ENCODE measurements at places on chromosomes 1 and 21.

- DNase-seq = no peak
Observed at GRCh38 chr1:182996816-182997215, 26.4 kb upstream of the LAMC1 start.

DNA sequence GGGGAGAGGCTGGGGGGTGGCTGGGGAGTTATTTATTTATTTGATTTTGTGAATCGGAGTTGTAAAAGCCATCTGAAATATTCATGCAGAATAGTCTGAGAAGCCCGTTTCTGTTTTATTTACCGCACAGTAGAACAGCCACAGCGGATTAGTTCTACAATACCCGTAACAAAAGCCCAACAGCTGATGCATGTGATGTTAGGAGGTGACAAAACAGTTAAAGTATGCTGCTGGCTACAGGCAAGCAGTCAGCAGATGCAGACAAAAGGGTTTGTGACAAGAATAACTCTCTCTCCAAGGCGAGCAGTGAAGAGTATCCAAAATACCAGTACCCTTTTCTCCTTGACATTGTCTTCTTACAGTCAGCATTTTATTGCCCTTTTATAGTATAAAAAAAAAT lies 42.0 kb downstream of the PROX1 start:
- no peak for DNase-seq

GRCh38 chr1:17405898-17406759 lies 33.3 kb downstream of the RCC2 start:
- no peak for DNase-seq

DNA sequence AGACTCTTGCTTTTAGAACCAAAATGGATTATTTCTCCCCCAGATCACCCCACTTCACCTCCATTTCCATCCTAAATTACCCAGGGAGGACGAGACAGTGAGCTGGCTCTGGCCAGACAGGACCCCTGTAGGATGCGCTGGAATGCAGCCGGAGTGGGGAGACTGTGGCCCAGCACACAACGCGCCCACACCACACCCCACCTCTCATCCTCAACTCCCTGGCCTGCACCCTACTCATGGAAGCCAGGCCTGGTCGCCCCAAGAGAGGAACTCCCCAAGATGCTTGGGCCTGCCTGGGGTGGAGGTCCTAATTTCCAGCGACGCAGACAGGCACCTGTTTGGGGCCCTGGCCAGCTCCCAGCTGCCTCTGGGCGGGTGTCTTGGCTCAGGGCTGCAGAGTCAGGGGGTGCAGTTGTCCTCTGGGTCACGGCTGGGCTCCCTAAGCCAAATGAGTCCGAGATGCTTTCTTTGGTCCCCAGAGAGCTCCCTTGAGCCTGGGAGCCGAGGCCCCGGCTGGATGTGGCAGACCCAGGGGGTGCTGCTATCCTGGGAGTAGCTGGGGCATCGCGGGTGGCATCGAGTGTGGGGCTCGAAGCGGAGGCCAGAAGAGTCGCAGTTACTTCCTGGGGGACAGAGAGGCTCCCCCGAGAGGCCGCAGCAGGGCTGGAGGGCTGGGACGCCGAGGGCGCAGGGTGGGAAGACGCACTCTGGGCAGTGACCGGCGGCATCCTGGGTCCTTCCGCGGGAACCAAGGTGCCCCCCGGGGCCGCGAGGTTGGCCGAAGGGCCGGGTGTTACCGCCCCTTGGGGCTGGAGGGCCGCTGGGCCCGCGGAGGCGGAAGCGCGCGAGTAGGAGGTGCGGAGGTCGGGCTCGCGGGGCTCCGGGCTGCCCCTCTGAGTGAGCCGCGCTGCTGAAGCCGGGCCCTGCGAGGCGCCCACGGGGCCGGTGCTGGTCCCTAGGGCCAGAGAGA lies 10.4 kb downstream of the CLEC20A start:
- no peak for DNase-seq

DNA sequence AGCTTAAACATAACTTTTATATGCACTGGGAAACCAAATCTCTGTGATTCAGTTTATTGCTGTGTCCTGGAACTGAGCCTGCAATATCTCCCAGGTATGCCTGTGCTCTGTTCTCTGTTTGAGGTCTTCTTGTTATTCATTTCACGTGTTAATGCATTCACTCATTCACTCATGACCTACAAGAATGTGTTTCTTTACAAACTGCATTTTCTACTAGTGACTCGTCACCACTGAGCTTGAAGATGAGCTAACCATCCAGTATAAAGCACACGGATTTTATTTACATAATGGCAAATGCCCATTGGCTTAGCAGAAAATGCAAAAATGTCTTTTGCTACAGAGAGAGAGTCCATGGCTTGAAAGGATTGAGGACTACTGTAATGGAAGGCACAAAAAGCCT lies 75.0 kb upstream of the DUSP10 start:
- no peak for DNase-seq

DNA sequence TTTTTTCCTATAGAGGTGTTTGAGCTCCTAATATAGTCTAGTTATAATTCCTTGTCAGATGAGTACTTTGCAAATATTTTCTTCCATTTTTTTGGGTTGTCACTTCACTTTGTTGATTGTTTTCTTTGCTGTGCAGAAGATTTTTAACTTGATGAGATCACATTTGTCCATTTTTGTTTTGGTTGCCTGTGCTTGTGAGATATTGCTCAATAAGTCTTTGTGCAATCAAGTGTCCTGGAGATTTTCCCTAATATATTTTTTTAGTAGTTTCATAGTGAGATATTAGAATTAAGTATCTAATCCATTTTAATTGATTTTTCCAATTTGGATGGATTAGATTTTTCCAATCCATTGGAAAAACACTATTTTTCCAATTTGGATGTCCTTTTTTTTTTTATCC lies 1395.5 kb downstream of the PLA2G4A start:
- DNase-seq = no peak

DNA sequence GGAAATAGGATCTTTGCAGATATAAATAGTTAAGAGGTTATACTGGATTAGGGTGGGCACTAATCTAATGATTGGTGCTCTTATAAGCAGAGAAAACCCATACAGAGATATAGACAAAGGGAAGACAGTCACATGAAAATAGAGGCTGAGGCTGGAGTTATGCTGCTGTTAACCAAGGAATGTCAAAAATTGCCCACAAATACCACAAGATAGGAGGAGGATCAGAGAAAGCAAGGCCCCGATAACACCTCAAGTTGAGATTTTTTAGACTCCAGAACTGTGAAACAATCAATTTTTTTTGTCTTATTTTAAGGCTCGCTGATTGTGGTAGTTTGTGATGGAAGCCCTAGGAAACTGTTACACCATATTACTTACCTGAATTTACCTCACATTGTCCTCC lies 513.2 kb downstream of the COL11A1 start:
- DNase-seq = no peak

GRCh38 chr1:27349784-27350662 lies 8.2 kb downstream of the SYTL1 start:
- DNase-seq = no peak

DNA sequence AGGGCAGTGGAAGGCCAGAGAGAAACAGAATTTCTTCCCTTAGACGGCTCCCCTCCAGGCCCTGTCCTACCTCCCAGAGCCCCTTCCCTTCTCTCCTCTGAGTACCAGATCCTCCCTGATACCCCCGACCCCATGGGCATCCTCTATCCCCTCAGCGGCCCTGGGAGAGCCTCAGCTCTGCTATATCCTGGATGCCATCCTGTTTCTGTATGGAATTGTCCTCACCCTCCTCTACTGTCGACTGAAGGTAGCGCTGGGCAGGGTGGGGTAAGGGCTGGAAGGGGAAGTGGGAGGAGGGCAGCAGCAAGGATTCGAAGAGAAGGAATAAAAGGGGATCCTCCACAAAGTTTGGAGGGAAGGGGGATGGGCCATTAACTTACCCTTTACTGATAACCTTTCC lies 2.7 kb downstream of the FCER1G start:
- DNase-seq = no peak

All from stimulated activated CD8-positive, alpha-beta memory T cell treated with anti-CD3 and anti-CD28 coated beads, Interleukin-4, amount 100 ng/mL, for 1 hour (primary cell).